ENCODE measurements at places on chromosomes 11 and 22.
A peak's percentile ranks its signal among the peaks of the same experiment; 100 is the strongest.

- DNase-seq: no peak
These were observed 44.2 kb downstream of the CCDC81 start for GRCh38 chr11:86418917-86419316.

DNA sequence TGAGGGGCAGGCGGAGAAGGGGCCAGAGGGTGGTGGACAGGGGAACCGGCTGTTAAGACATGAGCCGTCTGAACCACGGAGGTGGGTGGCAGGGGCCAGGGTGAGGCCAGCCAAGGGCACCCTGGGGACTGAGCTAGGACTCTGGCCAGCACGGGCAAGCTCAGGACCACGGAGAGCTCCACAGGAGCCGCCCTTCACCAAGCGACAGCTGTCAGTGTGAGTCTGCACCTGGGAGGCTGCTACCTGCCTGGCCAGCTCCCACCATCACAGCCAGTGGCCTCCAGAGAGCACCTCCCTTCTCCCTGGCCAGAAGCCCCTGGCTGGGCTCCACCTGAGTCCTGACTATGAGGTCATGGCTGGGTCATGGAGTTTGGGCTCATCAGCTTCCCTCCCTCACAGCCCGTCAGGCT is 21.6 kb downstream of the MGAT3 start:
- no peak for DNase-seq

DNA sequence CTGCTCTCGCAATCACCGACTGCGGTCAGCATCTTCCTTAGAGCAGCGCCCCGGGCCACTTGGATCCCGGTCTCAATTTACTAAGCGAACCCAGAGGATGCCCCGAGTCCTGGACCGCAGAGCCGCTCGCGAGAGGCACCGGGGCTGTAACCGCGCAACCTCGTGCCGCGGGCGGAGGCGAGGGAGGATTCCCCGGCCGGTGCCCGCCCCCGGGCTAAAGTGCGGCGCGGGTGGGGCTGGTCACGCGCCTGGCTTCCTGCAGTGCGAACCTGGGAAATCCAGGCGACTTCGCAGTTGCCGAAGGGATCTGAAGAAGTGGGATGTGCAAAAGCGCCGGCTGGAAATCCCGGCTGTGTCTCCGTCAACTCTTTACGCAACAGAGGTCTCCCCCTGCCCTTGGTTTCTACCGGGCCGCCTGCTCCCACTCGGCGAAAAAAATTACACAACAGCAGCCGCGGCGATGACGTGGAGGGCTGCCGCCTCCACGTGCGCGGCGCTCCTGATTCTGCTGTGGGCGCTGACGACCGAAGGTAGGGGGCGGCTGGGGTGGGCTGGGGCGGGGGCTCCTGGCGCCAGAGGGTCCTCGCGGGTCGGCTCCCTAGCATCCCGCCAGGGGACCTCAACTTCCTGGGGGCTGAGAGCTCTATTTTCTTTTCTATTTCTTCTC is at the start of gene NCR3LG1:
NCR3LG1 (plus strand) TSS at position 291 of the 667 bp plus-strand sequence; CDS start at position 461, 170 bp downstream.
- peak; percentile 64 for DNase-seq

DNA sequence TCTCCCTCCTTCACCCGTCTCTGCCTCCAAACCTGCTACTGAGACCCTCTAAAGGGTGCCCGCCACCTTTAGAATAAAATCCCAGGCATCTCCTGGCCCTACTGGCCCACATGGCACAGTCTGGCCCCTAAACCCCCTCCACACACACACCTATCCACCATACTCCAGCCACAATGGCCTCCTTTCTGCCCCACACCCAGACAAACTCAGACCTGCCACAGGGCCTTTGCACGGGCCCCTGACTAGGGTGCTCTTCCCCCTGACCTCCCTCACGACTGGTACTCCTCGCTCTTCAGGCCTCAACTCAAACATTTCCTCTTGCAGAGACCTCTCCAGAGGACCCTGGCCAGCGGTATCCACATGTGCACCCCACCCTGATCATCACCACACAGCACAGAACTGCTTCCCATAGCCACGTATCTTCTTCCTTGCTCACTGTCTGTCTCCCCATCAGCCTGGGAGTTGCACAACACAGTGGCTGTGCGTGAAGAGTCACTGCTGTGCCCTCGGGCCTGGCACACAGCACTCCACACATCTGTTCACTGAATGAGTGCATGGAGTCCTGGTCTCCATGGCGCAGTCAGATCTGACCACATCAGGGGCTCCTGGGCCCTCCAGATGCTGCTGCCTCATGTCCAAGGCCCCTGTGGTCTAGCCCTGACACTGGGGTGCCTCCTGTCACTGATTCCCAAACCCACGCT is 66.2 kb upstream of the TCF20 start:
- no peak for DNase-seq

DNA sequence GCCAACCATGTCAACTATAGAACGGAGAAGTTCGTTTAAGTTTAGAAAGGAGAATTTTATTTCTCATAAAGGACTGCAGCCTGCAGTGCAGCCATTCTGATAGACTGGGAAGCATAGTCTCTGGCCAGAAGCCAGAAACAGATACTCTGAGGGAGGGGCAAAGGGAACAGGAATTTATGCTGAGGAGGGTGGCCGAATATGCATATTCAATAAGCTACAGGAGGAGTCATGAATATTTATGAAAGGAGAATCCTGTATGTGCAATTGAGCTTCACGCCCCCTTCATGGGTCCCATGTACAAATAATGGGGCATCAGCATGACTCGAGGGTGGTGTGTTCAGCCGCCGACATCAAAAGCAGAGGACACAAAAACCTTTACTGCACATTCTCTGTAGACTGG is 199.9 kb downstream of the CWF19L2 start:
- no peak for DNase-seq

DNA sequence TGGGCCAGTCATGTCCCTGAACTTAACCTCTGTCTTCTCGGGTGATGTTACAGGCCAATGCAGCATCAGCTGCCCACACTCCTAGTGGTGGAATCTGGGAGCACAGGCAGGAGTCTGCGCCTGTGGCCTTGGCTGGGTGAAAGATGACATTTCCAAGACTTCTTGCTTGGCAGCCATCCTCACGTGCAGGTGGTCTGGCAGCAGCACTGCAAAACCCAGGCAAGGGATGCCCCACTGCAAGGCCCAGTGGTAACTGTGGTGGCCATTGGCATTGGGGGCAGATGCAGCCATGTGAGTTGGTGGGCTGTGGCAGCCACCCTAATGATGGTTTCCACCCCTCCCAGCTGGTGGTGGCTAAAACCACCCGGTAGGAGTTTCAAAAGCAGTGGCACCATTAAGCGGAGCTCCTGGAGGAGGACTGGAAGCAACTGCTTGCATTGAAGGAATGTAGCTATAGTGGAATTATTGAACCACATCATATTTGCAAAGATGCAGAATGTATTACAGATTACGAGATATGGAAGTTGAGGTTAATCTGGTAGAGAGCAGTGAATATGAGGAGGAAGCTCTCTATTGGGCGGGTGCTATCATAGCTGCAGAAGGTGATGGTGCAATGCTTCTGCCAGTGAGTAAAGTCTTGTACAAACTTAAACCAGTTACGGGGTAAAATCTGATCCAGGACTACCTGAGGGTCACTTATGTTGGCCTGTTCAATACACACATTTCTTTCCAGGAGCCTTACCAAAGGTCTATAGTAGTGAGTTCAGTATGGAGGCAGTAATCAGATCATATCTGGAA is 120.7 kb upstream of the TOP3B start:
- DNase-seq: no peak

DNA sequence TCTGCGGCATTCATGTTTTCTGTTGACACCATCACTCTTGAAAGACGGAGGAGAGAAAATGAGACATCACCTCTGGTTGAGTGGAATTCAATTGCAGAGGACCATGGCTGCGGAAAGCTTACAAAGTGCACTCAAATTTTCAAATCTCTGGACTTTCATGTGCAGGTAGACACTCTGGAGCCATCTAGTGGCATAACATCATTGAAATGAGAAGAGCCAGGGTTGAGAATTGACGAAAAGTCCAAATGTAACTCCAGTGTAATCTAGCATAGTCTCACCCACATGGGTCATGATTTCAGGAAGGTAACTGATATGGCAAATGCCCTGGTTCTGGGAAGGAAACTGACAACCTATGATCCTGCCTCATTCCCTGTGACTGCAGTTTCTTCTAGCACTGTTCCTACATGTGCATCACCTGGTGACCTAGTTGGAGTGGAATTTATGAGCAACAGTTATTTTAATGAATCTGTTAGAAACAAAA is 687.8 kb downstream of the KCNA4 start:
- DNase-seq: no peak

DNA sequence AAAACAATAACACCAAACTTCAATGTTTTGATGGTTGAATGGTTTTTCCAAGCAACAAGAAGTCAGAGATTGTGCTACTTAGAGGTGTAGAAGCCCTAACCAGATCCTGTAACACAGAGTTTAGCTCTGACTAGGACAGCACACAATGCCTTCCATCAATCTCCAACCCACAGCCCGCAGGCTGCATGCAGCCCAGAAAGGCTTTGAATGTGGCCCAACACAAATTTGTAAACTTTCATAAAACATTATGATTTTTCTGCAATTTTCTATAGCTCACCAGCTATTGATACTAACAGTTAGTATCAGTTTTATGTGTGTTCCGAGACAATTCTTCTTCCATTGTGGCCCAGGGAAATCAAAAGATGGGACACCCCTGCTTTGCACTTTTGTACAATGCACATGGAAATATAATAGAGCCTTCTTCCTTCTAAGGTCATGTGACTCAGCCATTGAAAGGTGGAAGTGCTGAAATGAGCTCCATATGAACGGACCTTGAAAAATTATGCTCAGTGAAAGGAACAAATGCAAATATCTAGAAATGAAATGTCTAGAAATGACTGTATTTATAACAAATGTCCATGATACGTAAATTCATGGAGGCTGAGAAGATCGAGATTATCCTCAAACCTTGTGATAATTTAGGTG is 47.6 kb upstream of the VPREB1 start:
- no peak for DNase-seq

GRCh38 chr11:129237880-129238638 is 45.9 kb upstream of the ARHGAP32 start:
- DNase-seq: no peak

GRCh38 chr22:47663615-47664605 is 901.5 kb downstream of the TBC1D22A start:
- DNase-seq: no peak

GRCh38 chr22:23369054-23369685 is 188.9 kb downstream of the BCR start:
- no peak for DNase-seq

- DNase-seq: no peak
These were observed 107.2 kb downstream of the MAML2 start for GRCh38 chr11:96235751-96236150.

- no peak for DNase-seq
These were observed 4.7 kb upstream of the FOLH1 start for GRCh38 chr11:49213026-49213560.

DNA sequence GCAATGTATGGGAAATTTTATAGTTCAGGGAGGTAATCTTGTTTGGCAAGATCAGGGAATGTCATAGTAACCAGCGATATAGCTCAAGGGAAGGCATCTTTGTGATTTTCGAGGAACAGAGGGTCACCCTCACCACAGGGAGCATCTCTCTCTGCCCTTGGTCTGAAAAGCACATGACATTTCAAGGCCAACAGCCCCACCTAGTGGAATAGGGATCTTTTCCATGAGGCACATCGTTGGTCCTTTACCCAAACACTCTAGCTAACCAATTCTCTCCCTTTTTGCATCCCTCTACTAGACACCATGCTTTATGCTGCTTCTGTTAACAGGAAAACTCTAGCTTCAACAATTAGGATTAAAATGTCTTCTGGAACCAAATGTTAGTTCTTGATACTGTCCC is 179.0 kb downstream of the GRM5 start:
- DNase-seq: no peak

GRCh38 chr11:61082931-61083531 is 19.3 kb upstream of the CD5 start:
- no peak for DNase-seq

GRCh38 chr11:128580612-128581011 is 6.7 kb downstream of the ETS1 start:
- no peak for DNase-seq

DNA sequence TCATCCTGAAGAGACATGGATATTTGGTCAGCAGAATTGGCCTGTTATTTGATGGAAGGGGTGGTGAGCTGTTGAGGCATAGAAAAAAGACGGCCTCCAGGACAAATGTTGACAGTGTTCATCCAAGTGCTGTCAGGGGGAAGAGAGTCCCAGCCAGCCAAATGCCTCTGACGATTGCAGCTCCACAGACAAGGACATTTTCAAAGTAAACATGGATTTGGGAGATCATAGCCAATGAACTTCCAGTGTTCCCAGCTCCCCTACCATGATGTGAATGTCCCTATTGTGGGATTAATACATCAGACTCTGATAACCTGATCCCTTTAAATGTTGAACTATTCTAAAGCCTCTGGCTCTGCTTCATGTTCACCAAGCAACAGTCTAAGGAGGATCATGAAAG is 31.2 kb upstream of the PSMA1 start:
- no peak for DNase-seq

DNA sequence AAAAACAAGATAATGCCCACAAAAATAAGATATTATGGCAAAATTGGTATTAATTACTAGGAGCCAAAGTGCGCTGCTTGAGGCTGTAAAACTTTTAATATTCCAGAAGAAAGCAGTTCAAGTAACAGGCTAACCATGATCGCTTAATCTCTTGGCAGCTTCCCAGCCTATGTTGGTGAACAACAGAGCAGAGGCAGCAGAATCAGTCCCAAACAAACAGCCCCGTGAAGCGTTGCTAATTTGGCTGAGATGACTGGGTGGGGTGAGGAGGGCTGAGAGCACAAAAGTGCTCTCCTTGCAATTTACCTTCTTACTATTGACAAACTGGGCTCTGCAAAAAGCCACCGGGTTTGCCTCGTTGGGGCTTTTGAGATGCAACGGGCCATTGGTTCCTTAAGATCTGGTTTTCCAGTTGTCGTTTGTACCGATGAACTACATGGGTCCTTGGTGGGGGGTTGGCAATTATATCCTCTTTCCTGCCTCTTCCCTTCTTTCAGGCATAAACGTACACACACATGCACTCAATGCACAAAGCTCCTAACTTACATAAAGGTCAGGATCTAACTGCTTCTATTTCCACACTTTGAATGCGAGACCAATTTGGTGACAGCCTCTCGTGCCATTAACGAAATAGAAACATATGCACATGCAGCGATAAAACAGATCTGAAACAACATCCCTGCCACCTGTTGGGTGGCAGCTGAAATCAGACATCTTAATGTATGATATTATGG is 407.6 kb upstream of the CADM1 start:
- DNase-seq: no peak
